GM23338 (cell line): ENCODE measurements at places on chromosomes 5 and 9. TPM values are rescaled to one million over a fixed set of nuclear protein-coding genes. Genes with fewer than 3 reads are reported as not detected.

DNA sequence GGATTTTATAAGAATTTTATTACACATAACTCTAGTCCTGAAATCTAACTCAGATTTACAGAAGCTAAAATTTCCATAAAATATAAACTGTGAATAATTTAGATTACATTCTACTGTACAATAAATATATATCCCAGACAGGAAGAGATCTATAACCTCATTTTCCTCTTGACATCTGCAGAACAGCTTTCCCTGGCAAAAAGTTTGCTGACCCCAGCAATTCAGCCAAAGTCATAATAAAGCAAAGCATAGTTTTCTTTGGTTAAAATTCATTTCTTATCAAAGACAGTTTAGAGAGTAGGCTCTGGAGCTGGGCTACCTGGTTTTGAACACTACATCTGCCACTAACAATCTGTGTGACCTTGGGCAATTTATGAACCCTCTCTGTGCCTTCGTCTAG, 372.5 kb downstream of the CAAP1 start:
- no peak for DNase-seq

- DNase-seq = no peak
Measured at GRCh38 chr9:4938496-4938895, 46.6 kb upstream of the JAK2 start.

- no peak for DNase-seq
Measured at GRCh38 chr9:104334549-104334948, 169.5 kb upstream of the OR13F1 start.

- DNase-seq = no peak
Measured at GRCh38 chr5:105956456-105957196, 1714.1 kb downstream of the EFNA5 start.

DNA sequence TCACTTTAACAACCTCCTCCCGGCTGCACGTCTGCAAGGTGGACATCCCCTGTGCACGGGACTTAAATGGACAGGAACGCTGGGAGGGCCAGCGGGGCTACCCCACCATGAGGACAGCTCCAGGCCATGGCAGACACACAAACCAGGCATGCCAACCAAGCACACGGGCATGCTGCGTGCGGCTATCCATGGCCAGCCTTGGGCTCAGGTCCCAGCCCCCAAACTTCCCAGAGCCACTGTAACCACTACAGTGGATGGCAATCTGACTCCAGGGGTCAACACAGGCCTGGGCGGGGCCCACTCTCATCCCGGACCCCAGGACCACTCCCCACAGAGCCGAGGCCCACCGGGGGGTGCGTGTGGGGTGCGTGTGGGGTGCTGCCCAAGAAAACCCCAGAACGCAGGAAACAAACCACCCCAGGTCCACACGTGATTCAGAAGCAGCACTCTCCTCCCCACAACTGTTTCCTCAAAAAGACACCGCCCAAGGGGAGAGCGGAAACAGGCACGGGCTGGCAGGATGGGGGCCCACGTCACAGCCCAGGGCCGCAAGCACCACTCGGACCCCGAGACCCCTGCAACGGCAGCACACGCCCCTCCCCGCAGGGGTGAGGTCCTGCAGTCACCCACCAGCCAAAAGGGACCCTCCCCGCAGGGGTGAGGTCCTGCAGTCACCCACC, 7.4 kb downstream of the SLC12A7 start:
- DNase-seq = no peak

DNA sequence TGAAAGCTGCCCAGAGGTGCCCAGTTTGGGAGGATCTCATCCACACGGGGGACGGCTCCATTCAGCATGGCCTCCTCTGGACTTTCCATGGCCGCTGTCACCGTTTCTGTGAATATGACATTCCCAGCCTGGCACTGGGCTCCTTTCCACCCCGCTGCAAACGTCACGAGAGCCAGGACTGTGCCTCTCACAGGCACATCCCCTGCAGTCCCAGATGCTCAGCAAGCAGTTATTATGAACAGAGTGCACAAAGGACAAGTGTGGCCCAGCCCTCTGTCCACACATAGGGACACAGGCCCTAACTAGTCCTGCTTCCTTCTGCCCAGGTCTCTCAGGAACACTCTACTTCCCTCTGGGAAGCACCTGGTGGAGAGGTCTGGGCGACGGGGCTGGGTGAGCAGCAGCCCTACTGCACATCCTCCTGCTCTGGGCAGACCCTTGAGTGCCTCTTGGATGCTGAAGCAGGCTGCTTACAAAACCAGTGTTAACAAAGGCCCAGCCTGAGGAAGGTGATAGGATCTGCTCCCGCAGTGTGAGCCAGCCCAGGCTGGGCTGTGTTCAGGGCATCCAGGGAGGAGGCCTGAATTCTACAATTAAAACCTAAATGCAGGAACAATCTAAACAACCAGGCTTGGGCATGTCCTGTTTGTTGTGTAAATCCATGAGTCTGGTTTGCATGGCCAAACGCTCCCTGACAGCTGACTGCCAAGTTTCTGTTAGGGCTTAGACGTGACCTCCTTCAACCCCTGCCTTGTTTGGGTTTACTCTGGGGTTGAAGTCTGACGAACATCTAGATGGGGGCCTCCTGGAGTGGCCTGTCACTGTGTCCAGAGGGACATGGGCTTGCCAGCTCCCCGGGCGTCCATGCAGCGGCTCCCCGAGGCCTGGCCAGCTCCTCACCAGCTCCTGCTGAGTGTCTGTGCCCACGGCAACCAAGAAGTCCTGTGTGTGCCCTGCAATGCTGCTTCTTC, 269.8 kb downstream of the GADD45G start:
- DNase-seq = no peak

GRCh38 chr5:113039229-113039933, 62.8 kb downstream of the DCP2 start:
- DNase-seq = no peak

GRCh38 chr9:9790216-9790872, 822.5 kb downstream of the PTPRD start:
- peak; percentile 74 for DNase-seq

DNA sequence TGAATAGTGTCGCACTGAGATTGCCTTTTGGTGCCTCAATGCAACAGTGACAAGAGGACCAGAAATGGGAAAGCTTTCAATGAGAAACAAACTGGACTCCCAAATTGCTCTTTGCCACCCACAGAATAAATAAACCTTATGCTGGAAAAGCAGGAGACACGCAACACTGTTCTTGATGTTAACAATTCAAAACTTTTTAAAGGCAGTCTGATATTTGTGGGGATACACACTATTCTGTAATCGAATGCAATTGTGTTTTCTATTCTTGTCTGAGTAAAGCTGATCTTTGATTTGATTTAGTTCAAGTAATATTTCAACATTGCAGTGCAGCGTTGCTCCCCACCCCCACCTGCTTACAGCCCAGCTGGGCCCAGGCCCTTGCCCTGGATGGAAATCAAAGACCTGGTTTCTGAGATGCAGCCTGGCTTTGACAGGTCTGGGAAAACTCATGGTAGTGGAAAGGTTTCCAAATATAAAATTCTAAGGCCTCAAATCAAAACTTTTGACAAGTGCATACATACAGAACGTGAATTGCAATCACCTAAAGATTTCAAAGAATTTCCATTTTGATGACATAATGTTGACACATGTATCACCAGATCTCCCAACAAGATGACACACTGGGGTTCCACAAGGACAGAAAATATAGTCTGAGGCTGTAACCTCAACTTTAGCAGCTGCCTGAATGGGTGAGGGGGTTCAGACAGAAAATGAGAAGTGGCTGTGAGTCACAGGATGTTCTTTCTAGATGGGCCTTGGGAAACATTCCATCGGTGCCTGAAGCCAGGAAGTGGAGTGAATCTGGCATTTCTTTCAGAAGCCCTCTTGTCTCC, 55.1 kb downstream of the ABCA1 start:
- DNase-seq = peak; percentile 13

GRCh38 chr9:133124123-133124906, 3.3 kb upstream of the RALGDS start:
- no peak for DNase-seq

- DNase-seq = no peak
Measured at GRCh38 chr5:54882841-54883240, 102.6 kb downstream of the ESM1 start.

DNA sequence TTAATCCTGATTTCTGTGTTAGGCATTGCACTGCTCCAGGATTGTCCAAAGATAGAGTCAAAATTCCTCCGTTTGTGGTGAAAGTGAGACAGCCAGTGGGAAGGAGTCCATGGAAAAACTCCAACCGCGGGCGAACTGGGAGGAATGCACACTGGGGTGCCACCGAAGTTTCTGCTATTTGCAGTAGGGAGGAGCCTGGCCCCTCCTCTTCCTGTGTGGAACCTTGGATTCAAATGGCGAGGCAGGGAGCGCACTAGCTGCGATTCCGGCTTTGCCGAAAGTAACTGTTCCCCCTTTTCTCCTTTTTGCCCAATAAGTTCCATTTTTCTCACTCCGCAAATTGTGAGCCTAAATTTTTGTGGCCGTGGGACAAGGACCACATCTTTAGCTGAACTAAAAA, 9.3 kb downstream of the BAAT start:
- peak; percentile 58 for DNase-seq

DNA sequence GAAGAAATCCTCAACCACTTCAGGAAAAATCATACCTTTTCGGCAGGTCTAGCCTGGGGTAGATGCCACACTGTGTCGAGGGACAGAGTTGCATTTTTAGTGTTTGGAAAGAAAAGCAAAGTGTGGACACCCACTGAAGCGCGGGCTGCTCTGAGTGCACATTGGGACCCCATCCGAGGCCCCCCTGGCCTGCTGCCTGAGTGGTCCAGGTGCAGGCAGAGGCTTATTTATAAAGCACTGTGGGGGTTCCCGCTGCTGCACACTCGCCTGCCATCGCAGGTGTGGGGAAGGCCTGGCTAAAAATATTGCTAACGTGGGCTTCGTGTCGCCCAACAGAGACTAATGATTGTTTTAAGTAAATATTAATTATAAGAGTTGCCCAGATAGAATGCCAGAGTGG, 119.4 kb downstream of the CRB2 start:
- DNase-seq = no peak

GRCh38 chr9:37369671-37370070, 52.8 kb upstream of the GRHPR start:
- DNase-seq = no peak

- DNase-seq = no peak
Measured at GRCh38 chr5:69404659-69405330, 10.1 kb upstream of the MARVELD2 start.

DNA sequence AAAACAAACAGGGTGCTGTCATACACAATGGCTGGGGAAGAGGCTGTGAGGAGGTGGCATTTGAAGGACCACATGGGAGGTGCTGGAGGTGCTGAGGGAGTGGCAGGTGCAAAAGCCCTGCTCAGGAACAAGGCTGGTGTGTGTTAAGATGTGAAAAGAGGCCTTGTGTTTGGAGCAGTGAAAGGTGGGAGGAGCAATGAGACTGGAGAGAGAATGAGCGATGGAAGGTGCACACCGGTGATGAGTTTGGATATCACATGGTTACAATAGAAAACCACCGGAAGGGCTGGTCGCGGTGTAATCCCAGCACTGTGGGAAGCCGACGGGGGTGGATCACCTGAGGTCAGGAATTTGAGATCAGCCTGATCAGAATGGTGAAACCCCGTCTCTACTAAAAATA, 9.2 kb upstream of the FIBCD1 start:
- DNase-seq = no peak

- no peak for DNase-seq
Measured at GRCh38 chr9:96064826-96065481, 189.5 kb downstream of the ERCC6L2 start.

- DNase-seq = peak; percentile 43
Measured at GRCh38 chr9:124133727-124134126, 122.2 kb downstream of the LHX2 start.

DNA sequence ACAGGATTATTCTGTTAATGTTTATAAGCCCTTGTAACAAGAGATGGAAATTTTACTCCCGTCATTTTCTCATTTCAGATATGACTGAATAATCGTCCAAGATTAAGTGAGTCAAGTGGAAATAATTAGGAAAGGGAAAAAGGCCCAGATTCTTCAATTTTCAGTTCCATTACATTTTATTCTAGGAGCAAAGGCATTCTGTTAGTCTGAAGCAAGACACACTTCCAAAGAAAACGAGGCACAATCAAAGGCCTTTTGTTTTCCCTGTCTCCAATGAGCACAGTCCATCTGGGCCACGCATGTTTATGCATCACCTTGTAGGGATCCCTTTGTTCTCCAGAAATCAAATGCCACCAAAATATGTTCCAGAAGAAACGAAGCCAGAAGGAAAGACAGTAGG, 382.9 kb upstream of the RFX3 start:
- DNase-seq = no peak

DNA sequence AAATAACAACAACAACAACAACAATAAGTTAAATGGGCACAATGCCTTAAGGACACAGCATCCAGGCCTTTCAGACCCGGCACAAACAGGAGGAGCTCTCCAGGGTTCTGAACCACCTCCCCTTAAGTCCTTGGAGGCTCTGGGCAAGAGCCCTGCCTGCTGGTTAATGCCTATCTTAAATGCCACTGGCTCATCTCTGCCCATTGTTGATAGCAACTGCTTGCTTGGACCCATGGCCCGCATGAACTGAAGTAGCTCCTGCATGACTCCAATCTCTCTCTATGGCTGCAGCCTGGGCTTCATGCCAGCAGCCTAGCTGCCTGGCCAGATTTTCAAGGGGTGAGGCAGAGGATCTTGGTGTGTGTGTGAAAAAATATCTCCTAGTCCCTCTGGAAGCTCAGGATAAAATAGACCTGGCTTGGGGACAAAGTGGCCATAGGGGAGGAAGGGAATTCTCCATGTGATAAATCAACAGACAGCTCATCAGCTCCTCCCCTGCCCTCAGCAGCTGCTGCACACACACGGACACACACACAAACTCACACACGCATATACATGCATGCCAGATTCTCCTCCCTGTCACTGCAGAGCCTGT, 27.4 kb downstream of the FAM219A start:
- DNase-seq = peak; percentile 88

- no peak for DNase-seq
Measured at GRCh38 chr5:24783596-24783995, 138.8 kb upstream of the CDH10 start.

DNA sequence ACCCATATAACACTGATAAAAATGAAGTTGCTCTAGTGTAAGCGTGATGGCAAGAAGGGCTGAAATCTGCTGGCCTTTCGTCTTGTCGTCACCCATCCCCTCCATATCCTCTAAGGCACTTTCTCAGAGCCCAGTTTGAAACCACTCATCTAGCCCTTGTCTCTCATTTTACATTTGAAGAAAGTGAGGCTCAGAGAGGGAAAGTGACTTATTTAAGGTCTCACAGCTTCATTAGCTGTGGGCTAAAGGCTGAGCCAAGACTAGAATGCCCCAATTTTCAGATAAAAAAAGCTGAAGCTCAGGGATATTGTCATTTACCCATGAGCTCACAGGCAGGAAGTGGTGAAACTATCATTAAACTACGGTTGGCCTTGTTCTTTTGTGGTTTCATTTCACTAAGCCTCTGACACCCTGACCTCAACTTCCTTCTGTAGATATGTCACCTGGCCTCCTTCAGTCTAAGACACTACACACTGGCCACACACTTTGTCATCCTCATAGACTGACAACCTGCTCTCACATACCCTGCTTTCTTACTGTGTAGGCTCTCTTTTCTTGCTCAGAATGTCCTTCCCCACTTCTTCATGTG, 176.7 kb upstream of the DMAC1 start:
- no peak for DNase-seq

GRCh38 chr5:133430095-133430494, 182.2 kb downstream of the FSTL4 start:
- DNase-seq = no peak

The SLC34A3 gene
- polyA plus RNA-seq = not detected in 2 replicates

The NEURL1B gene
- polyA plus RNA-seq = 1.9 and 2.1 TPM in 2 replicates

The HSPB3 gene
- polyA plus RNA-seq = not detected in 2 replicates

The PCA3 gene
- polyA plus RNA-seq = 0.57 and 0.76 TPM in 2 replicates

The SLC6A3 gene
- polyA plus RNA-seq = 0.31 and 0.76 TPM in 2 replicates

The ROPN1L gene
- 0.57 TPM in 1 of 2 replicates, not detected in the other for polyA plus RNA-seq

The MRPL22 gene
- 256 and 260 TPM in 2 replicates for polyA plus RNA-seq

The PCDHGC4 gene
- polyA plus RNA-seq = 0.31 TPM in 1 of 2 replicates, not detected in the other
